MG63 (cell line): ENCODE measurements at places on chromosomes 6 and 20. TPM values are rescaled to one million over a fixed set of nuclear protein-coding genes. Genes with fewer than 3 reads are reported as not detected.

DSP gene
- 0.10 and 0.64 TPM in 2 replicates for total RNA-seq

- DNase-seq = no peak
Measured at GRCh38 chr6:27775796-27776184, 136.4 kb downstream of the OR2B2 start.

TGM2 gene
- 82.5 and 111 TPM in 2 replicates for total RNA-seq

DNA sequence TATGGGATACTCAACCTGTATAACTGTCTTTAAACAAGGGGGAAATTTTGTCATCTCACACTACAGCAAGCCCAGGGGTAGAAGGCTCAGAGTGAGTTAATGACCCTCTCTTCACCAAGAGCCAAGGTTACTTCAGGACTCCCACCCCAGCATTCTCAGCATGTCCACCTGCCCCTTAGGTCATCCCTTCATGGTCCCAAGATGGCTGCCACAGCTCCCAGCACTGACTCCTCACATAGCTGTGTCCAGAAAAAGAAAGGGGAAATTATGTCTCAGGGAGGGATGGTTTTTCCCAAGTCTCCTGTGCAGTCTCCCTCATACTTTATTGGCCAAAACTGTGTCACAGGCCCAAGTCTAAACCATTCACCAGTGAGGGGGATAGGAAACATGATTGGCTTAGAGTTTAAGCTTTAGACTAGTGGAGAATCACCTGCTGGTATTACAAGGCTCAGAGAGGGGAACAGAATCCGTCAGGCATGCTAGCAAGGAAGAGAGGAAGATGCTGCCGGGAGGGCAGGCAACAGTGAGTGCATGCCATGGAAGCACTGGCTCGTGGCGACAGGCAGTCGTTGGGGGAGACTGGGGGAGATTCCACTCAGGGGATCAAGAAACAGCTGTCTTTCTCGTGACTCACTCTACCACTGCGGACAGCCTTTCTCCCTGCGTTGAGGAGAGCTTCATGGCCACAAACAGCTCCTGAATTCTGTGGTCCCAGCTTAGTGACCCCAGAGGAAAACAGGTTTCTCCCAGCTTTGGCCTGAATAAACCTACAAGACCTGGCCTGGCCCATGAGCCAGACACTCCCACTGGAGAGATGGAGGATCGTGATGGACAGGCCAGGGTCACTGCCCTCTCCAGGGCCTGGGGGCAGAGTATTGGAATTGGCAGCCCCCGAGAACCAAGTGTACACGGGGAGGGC, 37.2 kb downstream of the HM13 start:
- no peak for DNase-seq

- DNase-seq = no peak
Measured at GRCh38 chr6:146666909-146667308, 68.1 kb downstream of the ADGB start.

GRCh38 chr20:3768342-3769130, 983 bp upstream of the ADISSP start:
- DNase-seq = peak; percentile 76

DNA sequence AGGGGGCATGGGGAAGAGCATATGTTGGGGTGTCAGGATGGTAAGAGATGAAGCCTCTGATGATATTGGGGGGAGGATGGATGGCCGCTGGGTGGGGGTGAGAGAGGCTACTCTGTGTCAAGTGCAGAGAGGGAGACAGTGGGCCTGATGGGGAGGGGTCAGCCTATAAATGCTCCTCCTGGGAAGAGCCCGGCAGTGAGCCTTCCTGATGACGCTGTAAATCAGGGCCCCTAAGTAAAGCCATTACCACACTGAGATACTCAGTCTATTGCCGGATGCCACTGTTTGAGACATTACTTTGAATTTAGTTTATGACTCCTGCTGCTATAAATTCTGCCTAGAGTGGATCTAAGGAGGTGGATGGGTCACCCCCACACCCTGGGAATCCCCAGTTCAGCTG, 28.1 kb downstream of the LRFN2 start:
- no peak for DNase-seq

EHMT2 gene
- 30.4 and 38.9 TPM in 2 replicates for total RNA-seq

DNA sequence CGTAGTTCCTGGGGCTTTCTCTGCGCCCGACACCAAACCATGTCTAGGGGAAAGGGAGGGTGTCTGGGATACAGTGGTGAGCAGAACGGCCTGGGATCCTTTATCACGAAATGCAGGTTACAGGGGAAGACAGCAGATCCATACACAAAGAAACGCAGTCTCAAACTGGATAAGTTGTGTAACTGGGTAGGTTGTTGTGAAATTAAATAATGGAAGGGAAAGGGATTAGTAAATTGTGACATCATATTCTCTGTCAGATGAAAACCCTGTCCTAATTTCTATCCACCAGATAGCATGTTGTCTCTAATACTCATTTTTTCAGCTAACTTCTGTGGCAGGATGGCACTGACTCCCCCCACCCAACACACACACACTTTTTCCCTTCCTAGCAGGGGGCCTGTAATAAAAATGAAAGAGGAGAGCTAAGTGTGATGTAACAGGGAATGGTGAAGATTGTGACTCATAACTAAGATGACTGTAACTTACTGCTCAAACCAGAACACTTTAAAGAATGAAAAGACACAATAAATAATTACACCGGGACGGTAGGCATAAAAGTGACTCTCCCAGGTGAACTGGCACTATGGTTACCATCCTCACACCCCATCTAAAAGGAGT, 769 bp upstream of the TRPC4AP start:
- DNase-seq = peak; percentile 39

GRCh38 chr6:148926478-148926877, 179.6 kb downstream of the UST start:
- DNase-seq = no peak

DNA sequence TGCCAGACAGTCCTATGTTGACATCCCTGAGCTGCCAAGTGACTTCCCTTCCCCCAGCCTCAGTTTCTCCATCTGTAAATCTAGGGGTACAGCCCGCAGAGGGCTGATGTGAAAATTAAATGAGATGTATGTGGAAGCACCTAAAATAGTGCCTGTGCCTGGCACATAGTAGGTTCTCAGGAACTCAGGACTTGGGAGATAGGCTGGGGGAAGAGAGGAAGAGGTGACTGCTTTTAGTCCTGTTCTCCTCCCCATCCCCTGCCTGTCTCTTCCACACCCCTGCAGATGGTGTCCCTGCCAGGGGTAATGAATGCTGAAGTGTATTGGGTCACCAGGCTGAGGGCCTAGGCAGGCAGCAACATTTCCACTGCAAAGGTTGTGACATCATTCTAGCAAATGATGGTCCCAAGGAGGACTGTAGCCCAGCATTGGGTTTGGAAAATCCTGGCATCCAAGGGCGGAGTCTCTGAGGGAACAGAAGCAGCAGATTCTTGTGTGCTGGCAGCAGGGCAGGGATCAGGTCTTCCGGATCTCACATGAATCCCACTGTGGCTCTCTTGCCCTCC, 1.8 kb downstream of the SNPH start:
- no peak for DNase-seq

DNA sequence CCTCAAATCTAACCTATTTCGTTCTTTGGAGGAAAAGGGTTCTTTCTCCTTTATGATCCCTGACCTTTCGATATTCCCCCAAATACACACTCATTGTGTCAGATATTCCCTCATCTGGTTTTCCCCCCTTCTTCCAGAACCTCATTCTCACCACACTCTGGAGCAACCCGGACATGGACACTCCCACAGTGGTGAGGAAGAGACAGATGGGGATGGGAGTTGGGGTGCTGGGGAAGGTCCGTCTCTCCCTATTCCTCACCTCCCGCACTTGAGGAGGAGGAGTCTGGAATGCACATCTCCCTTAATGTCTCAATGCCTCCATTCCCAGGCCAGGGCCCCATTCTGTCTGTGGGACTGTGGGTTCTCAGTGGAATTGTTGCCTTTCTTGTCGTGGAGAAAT, 1.3 kb downstream of the SLC39A7 start:
- no peak for DNase-seq

DNA sequence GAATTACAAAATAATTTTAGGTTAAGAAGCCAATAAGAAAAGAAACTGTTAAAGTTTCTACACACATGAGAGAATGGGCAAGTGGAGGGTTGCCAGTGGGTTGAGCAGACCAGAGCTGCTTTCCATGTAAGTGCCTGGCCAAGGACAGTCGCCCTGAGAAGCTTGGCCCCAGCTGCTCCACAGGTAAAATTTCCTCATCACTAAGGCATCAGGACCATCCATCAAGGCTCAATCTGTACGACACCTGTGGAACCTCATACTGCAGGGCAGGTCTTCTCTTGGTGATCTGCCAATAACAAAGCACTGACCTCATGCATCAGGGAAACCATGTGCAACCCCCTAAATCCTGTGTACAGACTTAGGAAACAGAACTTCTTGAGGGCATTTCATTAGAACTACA, 115.4 kb downstream of the INSM1 start:
- DNase-seq = no peak

DNA sequence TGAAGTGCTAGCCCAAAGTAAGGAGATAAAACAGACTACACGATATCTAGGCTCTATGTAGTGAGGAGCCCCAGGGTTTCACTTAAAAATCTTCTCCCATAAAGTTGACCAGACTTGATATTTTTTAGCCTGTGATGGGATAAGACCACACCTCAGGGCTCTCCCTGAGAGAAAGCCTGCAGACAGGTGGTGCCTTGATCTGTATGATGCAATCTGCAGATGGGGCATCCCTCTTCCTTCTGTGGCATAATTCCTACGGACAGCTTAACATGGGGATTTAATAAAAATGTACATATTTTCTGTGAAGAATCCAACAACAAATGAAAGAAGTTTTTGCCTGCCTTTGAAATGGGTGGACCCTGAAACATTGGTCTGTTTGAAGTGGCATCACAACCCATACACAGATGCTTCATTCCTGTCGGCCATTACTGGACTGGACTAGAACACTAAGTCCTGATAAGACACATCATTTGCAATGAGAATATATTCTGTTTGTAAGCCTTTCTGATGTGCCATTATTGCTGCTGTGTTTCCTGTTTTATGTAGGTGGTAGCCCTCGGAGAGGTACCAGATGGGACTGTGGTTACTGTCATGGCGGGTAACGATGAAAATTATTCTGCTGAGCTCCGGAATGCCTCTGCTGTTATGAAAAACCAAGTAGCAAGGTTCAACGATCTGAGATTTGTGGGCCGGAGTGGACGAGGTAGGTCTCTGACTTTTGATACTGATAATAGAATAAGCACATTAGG, 53.8 kb upstream of the SUPT3H start:
- no peak for DNase-seq

DNA sequence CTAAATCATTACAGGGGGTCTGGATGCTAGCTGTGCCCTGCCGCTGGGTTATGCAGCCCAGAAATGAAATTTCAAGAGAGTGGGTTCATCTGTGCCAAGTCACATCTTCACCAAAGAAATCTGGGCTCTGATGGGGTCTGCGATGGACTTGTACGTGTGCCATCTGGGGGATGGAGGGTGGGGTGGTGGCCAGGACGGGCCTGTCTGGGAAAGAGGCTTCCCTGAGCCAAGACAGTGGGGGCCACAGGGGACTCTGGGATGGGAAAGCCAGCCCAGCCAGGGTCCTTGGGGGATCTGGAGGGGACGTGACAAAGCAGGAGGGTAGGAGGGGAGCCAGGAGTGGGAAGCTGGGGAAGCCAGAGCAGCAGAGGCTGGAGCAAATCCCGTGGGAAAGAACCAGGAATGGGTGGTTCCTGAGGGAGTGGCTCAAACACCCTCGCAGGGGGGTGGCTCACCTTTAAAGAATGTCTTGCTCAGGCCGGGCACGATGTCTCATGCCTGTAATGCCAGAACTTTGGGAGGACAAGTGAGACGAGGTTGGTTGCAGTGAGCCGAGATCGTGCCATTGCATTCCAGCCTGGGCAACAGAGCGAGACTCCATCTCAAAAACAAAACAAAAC, 36.3 kb upstream of the SULF2 start:
- DNase-seq = peak; percentile 43

CYP24A1 gene
- not detected in 2 replicates for total RNA-seq

SPATA25 gene
- not detected in 2 replicates for total RNA-seq

DNA sequence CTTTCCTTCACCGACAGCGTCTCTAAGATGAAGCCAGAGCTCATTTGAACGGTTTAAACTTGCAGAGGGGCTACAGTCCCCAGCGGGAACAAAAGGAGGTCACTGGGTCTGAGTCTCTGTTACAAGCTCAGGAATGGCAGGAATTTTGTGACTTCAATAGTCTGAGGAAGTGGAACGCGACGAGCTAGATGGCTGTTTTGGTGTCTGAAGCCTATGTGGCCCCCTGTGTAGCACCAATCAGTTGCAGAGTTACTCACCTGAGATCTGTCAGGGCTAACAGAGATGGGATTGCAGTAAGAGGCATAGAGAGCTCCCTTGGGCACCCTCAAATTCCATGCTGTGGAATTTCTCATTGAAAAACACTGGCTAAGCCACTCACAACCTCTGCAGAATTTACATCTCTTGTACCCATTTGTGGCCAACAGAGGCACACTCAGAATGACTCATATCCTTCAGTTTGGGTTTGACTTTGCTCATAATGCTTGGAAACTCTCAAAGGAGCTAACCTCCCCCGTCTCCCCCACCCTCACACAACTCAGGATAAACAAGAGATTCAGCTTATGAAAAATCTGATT, 7.1 kb upstream of the TCP11 start:
- peak; percentile 83 for DNase-seq

- no peak for DNase-seq
Measured at GRCh38 chr6:134956032-134956431, 6.1 kb upstream of the ALDH8A1 start.

GJA10 gene
- total RNA-seq = not detected in 2 replicates
